ENCODE measurements at places on chromosomes 2 and 18.

GRCh38 chr2:100964222-100964621, 37.9 kb upstream of the RPL31 start:
- no peak for DNase-seq

DNA sequence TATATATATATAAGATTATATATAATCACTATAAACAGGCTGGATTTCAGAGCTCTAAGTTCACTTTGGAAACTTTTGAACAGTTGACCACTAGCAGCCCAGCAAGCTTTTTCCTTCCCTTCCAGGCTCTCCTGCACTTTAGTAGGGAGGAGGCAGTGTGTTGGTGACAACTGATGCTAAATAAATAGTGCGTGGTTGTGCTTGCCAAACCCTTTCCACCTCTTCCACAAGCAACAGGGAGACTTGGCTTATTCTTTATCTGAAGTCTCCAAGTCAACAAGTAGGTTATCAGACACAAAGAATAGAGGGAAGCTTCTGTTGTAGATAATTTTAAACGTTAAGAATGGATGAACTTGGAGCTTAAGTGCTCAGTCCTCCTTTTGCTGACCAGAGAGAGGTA, 408.2 kb upstream of the HNRNPA3 start:
- DNase-seq = no peak

- no peak for DNase-seq
These were observed 20.8 kb downstream of the DBI start for GRCh38 chr2:119387381-119388129.

GRCh38 chr2:86014493-86014892, 91.2 kb downstream of the POLR1A start:
- no peak for DNase-seq

DNA sequence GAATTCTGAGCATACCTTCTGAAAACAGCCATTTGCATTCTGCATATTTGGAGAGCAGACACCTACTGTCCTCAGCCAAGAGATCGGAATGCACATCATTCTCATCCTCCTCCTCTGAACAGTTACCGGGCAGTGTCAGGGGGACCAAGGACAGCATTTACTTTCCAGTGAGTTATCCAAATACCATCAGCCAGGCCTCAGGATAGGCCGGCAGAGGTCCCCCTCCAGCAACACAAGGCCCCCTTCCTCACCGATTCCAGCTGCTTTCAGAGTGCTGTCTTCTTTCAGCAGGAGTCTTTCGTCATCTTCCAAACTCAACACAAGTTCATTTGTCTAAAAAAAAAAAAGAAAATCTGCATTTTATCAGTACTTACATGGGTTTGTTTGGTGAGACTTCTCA, 55.3 kb downstream of the C2orf76 start:
- no peak for DNase-seq

GRCh38 chr18:53887447-53887846, 337.0 kb downstream of the MBD2 start:
- no peak for DNase-seq

GRCh38 chr18:62979900-62980299, 264.6 kb downstream of the PHLPP1 start:
- no peak for DNase-seq

DNA sequence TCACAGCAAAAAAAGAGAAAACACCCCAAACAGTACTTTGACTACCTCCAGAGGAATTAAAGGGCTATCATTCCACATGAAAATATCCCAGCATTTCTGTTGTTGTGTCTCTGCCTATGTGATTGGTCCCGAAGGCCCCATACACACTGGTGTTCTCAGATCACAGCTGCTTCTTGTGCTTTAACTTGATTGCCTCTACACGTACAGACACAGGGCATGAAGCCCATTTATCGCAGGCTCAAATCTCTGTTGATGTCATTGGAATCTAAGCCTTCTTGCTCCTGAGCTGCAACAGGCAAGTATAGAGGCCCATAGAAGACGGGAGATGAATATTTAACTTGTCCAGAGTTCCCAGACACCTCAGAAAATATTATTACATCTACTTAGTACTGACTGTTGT, 405.2 kb downstream of the NCKAP5 start:
- no peak for DNase-seq

DNA sequence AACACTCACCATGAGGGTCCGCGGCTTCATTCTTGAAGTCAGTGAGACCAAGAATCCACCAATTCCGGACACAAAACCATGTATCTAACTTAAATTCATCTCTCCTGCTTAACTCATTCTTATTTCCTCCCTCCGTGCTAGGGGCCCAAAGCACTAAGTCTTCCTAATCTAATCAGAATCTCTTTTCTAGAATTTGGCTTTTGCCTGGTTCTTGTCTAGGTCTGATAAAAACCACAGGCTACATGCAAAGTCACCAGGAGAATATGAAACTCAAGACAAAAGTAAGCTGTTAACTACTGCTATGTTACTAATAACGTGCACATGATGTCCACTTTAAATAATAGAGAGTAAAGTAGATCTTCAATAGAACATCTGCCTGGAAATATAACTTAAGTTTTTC, 69.9 kb downstream of the TRIP12 start:
- no peak for DNase-seq

DNA sequence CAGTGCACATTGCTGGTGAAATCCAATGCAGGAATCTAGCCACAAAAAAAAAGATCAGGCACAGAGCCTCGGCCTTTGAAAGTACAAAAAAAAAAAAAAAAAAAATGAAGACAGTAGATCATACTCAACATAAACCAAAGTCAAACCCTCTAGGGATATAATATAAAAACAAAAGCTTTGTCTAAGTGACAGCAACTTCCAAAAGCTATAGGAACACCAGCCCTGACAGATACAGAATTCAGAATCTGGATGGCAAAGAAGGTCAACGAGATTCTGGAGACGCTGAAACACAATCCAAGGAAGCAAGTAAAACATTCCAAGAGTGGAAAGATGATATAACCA, 54.0 kb upstream of the SCN1A start:
- no peak for DNase-seq

- DNase-seq = no peak
These were observed 403 bp downstream of the COL4A3 start for GRCh38 chr2:227164763-227165291.

DNA sequence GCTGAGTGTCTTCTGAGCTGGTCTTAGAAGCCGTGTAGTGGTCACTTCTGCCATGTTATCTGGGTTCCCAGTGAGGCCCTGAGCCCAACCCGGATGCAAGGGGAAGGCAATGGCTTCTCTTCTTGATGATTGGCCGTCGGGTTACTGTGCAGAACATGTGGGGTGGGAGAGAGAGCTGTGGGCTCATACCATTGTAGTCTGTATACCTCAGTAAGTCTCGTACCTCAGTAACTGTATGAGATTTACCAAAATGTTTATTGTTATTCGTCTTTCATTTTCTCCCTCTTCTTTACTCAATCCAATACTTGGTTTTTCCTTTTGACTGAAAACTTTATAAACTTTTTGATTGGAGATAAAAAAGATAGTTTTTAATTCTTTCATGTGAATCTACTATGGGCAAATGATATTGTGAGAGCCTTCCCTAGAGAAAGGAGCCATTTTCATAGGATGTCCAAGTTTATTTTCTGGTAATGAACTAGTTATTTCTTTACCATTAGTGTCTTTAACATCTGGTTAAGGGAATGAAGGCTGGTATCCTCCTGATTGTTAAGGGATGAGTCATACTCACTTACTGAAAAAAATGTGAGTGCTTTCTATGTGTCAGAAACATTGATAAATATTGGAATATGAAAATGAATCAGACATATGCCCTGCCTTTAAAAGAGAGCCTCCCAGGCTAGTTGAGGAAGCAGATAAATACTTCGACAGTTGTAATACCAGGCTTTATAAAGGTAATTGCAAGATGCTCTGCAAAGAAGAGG, 129.9 kb downstream of the PRPF40A start:
- DNase-seq = no peak

GRCh38 chr2:143125717-143126116, 3.5 kb upstream of the ARHGAP15 start:
- DNase-seq = no peak

- no peak for DNase-seq
These were observed 128.2 kb upstream of the CXCR4 start for GRCh38 chr2:136246086-136246669.

DNA sequence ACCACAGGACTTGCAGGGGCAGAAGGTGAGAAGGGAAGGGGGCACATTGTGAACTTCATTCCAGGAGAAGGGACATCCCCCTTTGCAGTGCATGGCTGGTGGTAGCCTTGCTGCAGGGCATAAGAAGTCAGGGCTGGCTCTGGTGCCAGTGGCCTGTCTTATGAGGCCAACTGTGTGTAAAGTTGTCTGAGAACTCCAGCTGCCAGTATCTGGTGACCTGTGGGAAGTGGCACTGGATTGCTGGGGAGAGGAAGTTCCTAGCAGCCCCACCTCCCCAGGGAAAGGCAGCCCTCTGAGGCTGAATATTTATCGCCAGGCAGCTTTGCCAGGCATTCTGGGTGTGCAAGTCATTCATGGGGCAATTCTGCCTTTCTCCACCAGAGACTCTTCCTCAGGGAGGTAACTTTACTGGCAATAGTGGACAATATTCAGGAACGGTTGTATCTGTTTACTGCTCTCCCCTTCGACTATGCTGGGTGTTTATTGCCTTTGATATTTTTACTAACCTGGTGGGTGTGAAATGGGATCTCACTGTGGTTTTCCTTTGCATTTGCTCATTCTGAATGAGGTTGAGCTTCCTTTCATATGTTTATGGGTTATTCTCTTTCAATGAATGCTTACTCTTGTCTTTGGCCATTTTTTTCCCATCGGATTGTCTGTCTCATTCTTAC, 12.3 kb downstream of the TRPM8 start:
- DNase-seq = no peak

- DNase-seq = no peak
These were observed 99.9 kb upstream of the CRACDL start for GRCh38 chr2:99035920-99036319.

DNA sequence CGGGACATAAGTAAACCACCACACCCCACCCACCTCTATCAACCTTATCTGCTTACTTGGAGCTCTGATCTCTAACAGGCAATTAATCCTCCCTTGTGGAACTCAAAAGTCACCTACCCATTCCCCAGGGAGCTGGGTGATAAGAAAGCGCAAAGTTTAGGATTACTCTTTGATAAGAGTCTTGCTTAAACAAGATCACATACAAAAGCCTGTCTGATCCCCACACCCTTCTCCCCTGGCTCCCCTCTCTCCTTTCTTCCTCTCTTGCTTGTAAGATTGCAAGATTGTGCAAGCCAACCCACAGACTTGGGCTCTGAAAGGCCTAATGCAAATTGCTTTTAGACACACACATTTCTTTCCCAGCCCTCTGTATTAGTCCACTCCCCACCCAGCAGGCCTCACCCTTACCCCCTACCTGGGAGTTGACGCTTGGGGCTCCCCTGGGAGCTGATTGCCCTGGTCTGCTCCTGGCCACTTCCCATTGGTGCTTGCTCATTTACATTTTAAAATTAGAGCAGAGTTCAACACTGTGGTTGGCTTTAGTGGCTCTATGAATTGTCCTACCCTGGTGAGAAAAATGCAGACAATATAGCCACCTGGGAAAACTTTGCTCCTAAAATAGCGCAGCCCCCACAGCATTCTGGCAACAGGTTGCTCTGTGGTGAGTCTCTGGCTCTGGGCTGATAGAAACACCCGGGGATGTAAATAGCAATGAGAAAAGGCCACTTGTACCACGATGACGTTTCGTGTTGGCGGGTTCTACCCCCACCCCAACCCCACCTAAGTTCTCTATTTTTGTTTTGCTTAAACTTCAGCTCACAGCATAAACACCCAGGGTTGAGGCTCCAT, 92.8 kb upstream of the MSH2 start:
- DNase-seq = no peak

DNA sequence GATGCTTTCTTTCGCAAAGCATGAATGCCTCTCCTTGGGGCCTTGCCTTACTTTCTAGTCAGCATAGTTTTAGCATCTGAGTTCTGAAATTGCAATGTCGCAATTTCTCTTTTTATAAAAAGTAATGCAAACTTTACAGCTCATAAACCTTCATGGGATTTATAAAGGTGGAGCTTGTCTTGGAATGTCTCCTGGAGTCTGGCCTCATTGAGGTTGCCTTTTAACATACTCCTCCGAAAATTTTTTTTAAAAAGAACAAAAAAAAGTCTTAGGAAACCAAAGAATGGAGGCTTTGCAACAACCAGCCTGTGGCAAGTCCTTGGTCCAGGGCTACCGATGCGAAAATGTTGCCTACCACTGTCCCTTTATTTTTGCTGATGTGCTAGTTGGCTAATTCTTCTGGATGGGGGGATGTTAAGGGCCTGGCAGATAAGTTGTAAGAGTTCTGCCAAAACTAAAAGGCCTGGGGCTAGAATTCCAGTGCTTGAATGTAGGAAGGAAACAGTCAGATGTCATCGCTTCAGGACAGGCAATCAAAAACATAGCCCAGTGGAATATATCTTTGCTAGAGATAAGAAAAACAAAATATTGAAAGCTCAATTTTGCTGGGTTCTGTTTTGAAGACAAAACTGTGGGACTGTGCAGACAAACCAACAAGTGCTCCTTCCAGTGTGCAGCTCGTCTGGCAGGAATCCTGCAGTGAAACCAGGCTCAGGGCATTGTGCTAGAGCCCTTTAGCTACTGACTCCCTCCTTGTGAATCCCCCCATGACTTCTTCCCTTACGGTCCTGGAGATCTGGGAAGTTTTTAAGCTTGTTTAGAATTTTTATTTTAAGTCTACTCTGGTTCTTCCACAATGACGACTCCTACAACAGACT, 213.0 kb downstream of the PIEZO2 start:
- no peak for DNase-seq

DNA sequence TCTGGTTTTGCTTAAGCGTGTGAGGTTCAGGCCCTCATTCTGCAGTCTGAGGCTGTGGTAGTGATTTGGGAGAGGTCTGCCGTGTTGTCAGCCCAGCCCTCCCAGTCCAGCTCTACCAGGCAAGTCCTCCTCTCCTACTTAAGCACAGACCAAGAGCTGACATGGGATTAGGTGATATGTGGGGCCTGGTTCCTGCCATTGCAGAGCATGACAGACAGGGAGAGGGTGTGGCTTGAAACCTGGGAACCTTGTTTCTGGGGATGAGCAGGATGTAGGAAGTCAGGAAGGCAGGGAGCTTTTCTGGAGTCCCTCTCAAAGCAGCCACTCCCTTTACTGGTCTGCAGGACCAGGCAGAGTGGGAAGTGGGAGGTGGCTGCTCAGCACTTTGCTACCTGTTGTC, 38.6 kb downstream of the PTPRM start:
- no peak for DNase-seq

GRCh38 chr2:31347319-31347718, 67.2 kb downstream of the XDH start:
- DNase-seq = no peak

DNA sequence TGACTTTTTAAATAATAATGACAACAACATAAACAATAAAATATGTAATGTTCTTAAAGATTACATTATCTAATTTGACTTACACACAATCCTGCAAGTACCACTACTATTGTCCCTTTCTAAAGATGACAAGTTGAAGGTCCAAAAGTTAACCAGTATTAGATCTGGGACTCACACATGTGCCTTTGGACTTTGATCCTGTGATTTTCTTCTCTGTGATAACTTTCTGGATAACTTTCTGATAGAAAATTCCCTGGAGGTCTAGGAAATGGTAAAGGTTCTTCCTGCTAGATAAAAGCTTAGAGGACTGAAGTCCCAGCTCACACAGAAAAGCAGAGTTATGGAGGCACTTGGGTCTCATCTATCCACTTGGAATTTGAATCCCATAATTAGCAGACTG, 311.9 kb upstream of the KLHL29 start:
- no peak for DNase-seq

- DNase-seq = no peak
These were observed 155.0 kb downstream of the TTC32 start for GRCh38 chr2:19746611-19747309.

GRCh38 chr2:104050656-104051242, 803.2 kb upstream of the POU3F3 start:
- no peak for DNase-seq

- DNase-seq = no peak
These were observed 31.0 kb upstream of the SLC3A1 start for GRCh38 chr2:44244135-44244871.
